ENCODE measurements at places on chromosomes 6 and 20. TPM values are rescaled to one million over a fixed set of nuclear protein-coding genes. Genes with fewer than 3 reads are reported as not detected.

DNA sequence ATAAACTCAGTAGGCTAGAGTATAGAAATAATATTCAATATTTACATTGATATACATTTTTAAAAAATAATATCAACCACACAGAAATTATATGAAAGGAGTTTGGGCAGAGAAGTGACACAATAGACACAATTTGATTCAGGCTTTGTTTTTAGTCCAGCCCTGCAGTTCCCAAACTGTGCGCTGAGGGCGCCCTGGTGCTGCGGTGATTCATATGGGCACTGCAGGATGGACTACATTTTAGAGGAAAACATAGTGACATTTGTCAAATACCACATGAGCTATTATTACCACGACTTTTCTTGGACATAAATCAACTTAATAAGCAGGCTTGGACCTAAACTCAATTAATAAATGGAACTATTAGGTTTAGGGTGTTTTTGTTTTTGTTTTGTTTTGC, 364.3 kb upstream of the ID4 start:
- DNase-seq: no peak

DNA sequence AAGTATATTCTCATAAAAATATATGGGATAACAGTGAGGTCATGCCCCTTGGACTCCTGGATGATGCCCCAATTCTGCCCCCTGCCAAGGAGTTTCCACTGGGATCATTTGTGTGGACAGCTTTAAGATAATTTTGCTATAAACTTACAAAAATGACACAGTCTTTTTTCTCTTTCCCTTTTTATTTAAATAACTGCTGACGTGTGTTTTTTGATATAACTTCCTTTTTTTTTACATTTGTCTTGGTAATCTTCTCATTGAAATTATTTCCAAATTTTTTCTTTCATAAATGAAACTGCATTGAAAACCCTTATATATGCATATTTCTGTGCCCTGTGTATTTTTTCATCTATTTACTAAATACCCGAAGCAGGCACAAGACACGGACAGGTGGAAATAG, 31.3 kb downstream of the CST9L start:
- no peak for DNase-seq

- no peak for DNase-seq
Observed at GRCh38 chr6:15439410-15440025, 193.6 kb downstream of the JARID2 start.

GRCh38 chr20:1803932-1804501, 91.2 kb upstream of the SIRPA start:
- no peak for DNase-seq

Gene L3MBTL1
- 0.53 TPM for total RNA-seq

Gene PKIB
- total RNA-seq: 0.89 TPM

Gene TFAP2B
- not detected for total RNA-seq

Gene ZDHHC14
- 4.4 TPM for total RNA-seq

Gene PTGIS
- 6.2 TPM for total RNA-seq

Data from MG63 (cell line).